ENCODE measurements at places on chromosomes 4 and X. TPM values are rescaled to one million over a fixed set of nuclear protein-coding genes. Genes with fewer than 3 reads are reported as not detected.

Gene NPNT
- total RNA-seq = 19.8 TPM

DNA sequence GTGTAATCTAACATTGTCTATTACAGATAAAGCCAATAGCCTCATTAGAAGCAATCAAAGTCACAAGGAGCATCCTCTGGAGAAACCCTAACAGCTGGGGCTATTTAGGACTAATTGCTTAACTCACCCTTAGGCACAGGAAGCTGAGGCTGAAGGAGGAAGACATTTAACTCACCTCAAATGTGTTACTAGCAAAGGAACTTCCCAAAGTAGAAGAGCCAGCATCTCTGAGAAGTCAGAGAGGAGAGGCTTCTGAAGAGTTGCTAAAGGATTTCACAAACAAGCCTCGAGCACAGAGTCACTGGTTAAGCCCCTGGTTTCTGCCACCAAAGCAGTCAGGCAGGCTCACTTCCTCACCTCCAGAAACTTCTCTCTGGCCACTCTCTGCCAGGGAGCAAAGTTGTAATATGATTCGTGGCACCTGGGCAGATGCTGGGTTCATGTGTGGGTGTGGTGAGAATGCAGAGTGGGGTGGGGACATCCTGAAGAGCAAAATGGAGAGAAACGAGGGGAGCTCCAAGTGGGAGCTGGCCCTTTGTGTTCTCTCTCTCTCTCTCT lies 201.3 kb downstream of the HS6ST2 start:
- DNase-seq = no peak

- DNase-seq = no peak
Measured at GRCh38 chr4:185062606-185063005, 44.3 kb downstream of the HELT start.

- DNase-seq = no peak
Measured at GRCh38 chrX:68669094-68669860, 21.8 kb downstream of the STARD8 start.

GRCh38 chrX:25048178-25048577 lies 32.4 kb upstream of the ARX start:
- no peak for DNase-seq

Gene NPFFR2
- total RNA-seq = not detected

GRCh38 chr4:38675146-38676121 lies 11.4 kb downstream of the KLF3 start:
- DNase-seq = peak; percentile 84

- no peak for DNase-seq
Measured at GRCh38 chr4:87188048-87188447, 32.4 kb downstream of the KLHL8 start.

DNA sequence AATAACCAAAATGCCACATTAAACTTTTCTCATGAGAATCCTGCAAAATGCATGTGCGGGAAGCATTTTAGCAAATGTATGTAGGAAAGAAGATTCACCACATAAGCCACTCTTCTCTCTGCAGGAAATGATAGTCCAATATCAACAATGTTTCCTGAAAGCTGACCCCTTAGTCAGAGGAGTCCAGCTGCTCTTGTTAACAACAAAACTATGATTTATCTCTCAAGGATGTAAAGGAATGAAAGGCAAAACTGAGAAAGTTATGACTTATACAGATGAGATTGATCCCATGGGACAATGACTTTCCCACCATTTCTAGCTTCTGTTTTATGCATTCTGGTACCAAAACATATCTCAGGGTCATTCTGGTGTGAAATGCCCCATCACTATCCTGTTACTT lies 125.0 kb upstream of the EDNRA start:
- no peak for DNase-seq

DNA sequence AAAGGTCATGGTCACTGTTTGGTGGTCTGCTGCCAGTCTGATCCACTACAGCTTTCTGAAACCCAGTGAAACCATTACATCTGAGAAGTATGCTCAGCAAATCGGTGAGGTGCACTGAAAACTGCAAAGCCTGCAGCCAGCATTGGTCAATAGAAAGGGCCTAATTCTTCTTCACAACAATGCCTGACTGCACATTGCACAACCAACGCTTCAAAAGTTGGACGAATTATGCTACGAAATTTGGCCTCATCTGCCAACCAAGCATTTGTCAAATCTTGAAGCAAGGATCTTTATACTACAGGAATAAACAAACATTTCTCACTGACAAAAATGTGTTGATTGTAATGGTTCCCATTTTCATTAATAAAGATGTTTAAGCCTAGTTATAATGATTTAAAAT lies 90.4 kb downstream of the EIF4E start:
- no peak for DNase-seq

Gene MAGEA10
- not detected for total RNA-seq

Gene UVSSA
- 15.0 TPM for total RNA-seq

Gene TRO
- 38.5 TPM for total RNA-seq

- no peak for DNase-seq
Measured at GRCh38 chr4:149823769-149824221, 8.2 kb upstream of the IQCM start.

- no peak for DNase-seq
Measured at GRCh38 chr4:825971-826330, at the start of gene CPLX1. CPLX1 (minus strand) TSS chr4:826129; CDS start chr4:824522, 1,607 bp downstream.

- no peak for DNase-seq
Measured at GRCh38 chr4:146407669-146408084, 114.1 kb downstream of the SLC10A7 start.

DNA sequence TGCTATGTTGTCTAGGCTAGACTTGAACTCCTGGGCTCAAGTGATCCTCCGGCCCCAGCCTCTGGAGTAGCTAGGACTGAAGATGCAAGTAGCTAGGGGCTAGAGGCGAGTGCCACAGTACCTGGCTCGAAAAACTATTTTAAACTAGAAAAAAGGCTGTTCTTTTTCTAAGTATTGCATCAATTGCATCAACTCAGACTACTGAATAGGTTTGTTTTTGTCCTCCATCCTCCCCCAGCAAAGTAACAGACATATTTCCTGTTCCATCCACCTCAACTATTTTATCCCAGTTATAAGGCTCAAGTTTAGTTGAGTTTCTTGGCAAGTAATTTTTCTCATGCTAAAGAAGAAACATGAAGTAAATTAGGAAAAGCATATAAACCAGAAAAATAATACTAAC lies 4.1 kb downstream of the SH3RF1 start:
- no peak for DNase-seq

DNA sequence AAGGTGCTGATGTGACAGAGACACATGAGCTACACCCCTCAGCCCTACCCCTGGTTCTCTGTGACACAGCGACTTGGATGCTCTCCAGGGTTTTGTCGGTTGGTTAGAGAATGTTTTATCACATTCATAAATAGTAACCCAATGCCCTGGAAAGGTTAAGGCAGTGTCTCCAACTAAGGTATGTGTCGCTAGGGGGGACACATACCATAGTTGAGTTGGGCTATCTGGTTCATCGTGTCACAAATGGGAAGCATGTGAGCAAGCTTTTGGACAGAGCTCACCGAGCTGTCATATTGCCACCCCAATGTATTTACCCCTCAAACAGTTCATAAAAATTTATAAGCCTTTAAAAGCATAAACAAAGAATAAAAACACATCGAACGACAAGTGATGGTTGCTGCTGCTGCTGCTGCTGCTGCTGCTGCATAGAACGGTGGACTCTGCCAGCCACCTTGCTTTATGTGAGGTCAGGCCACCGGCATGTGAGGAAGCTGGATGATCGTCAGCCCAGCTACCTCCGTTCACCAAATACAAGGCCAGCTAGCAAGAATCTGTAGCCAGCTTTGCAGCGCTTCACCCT lies 55.9 kb downstream of the STOX2 start:
- DNase-seq = no peak

Data from ovary (tissue), 10 donors.